Thymus (tissue), 14 donors: ENCODE measurements at places on chromosomes 11 and 22. TPM values are rescaled to one million over a fixed set of nuclear protein-coding genes. Genes with fewer than 3 reads are reported as not detected.

DNA sequence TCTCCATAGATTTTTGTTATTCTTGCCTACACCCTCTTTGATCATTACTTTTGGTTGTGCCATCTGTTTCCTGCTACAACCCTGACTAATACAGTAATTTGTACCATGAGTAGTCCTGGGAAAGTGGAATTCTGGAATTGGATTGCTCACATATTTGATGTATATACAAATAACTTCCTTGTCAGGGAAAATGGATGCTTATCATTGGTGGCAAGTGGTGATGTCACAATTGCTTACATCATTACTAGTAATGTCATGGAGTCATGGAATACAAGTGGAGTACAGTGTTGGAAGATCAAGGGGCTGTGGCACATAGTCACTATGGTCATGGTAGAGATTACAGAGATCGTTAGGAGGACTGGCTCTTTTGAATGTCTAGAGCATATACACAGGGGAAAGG is 24.4 kb downstream of the AASDHPPT start:
- DNase-seq = no peak

DNA sequence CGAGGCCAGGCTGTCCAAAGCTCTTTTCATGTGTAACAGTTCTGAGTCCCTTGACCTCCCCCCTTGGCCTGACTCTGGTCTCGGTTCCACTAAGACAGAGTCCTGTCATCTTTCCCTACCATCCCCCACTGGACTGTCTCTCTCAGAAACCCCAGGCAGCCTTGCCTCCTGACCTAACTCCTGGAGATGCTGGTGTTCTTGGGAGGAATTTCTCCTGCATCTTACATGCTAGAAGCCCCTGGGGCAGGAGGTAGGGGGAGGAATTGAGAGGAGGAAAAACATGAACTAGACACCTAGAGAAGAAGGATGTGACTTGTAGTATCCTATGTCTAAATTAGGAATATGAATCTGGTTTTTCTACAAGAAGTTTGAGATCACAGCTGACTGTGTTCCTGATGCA is 648 bp upstream of the IL18BP start:
- DNase-seq = no peak

- DNase-seq = no peak
These were observed 85.5 kb downstream of the AMBRA1 start for GRCh38 chr11:46508360-46508759.

- DNase-seq = no peak
These were observed 9.5 kb upstream of the ST3GAL4 start for GRCh38 chr11:126345759-126346585.

DNA sequence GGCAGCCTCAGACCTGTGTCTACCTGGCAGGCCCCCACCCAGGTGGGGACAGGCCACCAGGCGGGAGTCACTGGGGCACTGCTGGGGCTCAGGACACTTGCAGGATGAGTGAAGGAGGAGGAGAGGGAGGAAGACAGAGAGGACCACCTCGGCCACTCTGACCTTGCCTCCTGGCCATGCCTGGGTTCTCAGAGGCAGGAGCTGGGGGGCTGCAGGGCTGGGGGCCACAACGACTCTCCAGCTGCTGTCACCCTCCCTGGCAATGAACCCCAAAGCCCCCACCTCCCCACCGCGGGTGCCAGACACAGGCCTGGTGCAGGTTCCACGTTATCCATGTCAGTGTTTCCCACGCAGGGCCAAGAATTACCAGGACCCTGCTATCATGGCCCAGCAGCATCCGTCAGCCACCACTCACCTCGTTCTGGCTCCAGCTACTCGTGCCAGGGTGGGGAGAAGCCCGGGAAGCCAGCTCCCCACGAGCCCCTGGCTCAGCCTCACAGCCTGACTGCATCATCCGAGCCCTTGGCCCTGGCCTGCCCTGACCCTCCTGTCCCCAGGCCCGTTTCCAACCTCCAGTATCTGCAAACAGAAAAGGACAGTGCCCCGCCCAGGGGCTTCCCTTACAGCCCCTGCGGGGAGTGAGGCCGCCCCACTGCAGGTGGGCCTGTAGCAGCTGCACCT is 62.4 kb downstream of the BRD1 start:
- no peak for DNase-seq

DNA sequence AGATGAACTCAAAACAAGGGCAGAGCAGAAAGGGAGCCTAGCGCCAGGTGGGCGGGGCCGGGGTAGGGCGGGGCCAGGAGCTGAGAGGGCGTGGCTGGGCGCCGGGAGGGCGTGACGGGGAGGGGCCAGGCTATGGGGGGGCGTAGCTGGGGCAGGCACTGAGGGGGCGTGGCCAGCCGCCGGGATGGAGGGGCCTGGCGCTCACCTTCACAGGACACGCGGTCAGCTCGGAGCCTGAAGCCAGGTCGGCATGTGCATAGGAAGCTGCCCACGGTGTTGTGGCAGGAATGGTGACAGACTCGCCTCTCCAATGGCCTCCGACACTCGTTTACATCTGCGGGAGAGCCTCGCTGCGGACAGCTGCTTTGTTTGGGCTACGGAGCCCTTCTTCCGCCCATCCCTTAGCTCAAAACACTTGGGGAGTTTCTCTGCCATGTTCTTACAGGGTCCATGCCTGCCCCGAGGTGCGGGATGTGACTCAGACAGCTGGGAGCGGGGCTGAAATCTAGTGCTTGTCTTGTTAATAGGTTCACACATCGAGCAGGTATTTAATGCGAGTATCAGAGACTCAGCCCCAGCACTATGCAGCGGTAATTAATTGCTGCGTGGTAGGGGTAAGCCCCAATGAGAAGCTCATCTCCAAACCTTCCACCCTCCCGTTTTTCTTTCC is 13.4 kb downstream of the VWCE start:
- no peak for DNase-seq

Gene OR8D1
- not detected for polyA plus RNA-seq
